ENCODE measurements at places on chromosomes 5 and 9. TPM values are rescaled to one million over a fixed set of nuclear protein-coding genes. Genes with fewer than 3 reads are reported as not detected.

DNA sequence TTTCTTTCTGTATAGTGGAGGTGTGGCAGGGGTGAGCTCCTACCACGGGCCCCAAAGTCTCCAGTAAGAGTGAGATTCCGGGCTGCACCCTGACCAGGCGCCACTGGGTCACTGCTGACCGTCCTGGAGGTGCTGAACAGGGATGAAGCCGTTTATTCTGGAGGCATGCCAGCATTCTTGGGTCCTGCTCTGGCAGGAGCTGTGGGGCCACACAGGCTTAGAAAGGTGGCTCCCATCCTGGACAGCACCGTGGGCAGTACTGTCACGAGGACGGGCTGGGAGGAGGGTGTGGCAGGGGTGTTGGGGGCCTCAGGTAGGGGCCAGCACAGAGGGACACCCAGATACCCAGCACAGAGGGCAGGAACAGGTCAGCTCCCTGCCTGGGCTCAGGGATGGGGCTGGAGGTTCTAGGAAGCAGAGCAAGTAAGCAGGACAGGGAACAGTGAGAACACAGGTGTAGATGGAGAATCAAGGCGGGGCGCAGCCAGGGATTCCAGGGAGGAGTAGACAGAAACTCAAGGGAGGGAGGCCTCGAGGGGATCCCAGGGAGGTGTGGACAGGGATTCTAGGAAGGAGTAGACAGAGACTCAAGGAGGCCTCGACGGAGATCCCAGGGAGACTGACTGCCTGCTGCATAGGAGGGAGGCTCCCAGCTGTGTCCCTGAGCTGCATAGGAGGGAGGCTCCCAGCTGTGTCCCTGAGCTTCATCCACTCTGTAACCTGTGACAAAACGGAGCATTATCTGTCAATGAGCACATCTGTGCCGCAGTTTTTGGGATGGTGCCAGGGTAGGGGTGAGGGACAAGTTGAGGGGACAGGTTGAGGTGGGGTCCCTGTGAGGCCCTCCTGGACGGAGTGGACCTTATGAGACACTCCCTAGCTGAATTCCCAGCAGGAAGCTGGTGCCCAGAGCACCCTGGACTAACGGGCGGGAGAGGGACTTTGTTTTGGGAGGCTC, 1.1 kb upstream of the PLEKHG4B start:
- DNase-seq = no peak

- no peak for DNase-seq
These were observed 267.6 kb downstream of the KCTD16 start for GRCh38 chr5:144438237-144438636.

- DNase-seq = no peak
These were observed 30.0 kb downstream of the POLR1E start for GRCh38 chr9:37515620-37516258.

GRCh38 chr9:36191290-36191645, 547 bp downstream of the CLTA start:
- DNase-seq = no peak

GRCh38 chr5:79007872-79008271, 22.8 kb upstream of the ARSB start:
- no peak for DNase-seq

GRCh38 chr5:133938039-133938821, 30.2 kb downstream of the C5orf15 start:
- DNase-seq = no peak

DNA sequence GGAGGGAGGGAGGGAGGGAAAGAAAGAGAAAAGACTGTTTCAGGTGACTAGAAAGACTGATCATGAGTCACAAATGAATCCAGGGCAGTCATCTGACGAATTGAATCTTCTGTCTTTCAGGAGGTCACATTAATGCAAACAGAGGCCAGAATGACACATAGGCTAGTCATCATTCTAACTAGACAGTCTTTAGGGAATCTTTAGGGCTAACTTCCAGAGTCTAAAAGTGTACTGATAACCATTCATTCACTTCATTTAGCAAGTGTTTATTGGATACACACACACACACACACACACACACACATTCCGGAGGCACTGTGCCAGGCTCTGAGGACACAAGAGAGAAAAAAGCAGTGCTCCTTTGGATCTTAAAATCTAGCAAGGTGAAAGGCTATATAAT, 156.7 kb downstream of the EBF1 start:
- no peak for DNase-seq

The OR1Q1 gene
- polyA plus RNA-seq = not detected

The PCDHGA8 gene
- 0.58 TPM for polyA plus RNA-seq

The SLC4A9 gene
- polyA plus RNA-seq = 11.7 TPM

The ZNF300 gene
- polyA plus RNA-seq = 44.1 TPM

The NSUN2 gene
- 82.4 TPM for polyA plus RNA-seq
